Cardiac septum (tissue), 1 donor: ENCODE measurements at places on chromosomes 3 and 15. TPM values are rescaled to one million over a fixed set of nuclear protein-coding genes. Genes with fewer than 3 reads are reported as not detected.

WDR49 gene
- total RNA-seq: 3.4 TPM

C3orf85 gene
- total RNA-seq: not detected

DNA sequence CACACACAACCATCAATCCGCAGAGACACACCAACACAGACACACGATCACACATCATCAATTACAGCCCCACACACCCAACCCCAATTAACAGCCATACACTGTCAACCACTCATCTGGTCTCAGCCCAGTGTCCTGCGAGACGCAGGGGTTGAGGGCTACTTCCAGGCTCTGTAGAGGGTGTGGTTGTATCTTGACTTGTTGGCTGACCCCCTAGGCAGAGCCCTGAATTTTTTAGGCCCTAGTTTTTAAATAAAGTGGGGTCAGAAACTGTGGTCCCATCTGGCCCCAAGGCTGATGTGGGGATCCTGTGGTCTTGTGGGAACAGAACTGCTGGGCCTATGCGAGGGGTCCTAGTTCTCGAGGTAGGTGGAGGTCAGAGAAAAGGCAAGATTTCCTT is 9.2 kb downstream of the VILL start:
- DNase-seq: peak; percentile 15

DNA sequence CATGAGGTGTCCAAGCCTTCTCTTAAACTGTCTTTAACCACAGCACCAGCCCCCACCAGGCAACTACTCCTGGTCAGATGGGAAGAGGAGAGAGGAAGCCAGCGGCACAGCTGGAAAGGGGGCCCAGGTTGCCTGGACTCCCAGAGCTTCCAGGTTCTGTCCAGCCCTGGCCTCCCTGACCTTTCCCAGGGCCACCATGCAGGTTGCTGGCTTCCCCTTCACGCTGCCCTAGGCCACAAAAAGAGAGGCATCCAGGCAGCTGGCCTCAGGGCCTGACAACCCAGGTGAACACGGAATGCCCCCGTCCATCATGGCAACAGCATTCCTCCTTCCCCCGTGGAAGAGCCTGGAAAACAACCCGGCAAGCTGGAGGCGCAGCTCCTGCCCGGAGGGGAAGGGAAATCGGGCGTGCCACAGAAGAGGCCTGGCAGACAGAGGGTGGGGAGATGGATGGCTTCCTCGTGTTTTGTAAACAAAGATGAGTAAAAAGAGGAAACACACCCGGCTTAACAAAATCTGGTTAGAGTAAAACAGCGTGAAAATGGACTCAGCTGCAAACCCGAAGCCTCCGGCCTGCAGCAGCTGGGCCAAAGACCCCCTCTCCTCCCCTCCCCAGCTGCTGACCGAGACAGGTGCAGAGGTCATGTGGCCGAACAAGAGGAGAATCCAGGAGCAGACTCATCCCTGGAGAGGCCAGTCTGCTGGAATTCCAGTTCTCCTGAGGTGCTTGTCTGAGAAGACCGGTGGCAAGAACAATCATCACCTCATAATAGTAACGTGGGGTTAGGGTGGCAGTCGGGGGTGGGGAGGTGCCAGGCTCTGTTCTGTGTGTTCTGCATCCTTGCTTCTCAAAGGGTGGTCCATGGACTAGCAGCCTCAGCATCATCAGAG is 15.5 kb downstream of the BMF start:
- no peak for DNase-seq

DNA sequence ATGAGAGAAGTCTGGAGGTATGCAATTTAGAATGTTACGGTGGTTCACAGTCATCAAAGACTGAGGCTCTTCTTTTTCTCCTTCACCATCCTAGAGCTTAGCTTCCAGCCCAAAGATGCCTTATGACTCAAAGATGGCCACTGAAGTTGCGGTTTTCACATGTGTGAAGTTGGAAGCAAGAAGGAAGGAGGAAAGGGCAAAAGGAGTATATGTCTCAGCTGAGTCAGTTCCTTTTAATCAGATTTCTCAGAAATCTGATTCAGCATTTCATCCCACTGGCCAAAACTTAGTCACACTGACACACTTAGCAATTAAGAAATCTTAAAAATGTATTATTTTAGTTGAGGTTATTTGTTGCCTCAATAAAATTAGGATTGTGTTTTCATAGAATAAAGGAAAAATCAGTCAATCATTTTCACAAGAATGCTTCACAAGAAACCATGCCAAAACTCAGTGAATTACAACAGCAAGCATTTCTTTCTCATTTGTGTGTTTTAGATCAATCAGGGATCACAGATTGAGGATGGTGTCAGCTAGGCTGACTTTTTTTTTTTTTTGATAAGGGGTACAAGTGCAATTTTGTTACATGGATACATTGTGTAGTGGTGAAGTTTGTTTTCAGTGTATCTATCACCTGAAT is 211.1 kb upstream of the GADL1 start:
- no peak for DNase-seq
